ENCODE measurements at places on chromosomes 7 and 10.

- DNase-seq: no peak
Measured at GRCh38 chr10:58473976-58474375, 38.7 kb upstream of the BICC1 start.

- DNase-seq: no peak
Measured at GRCh38 chr7:20439416-20440185, 108.9 kb downstream of the ITGB8 start.

GRCh38 chr10:13120786-13121499 is 21.0 kb downstream of the OPTN start:
- DNase-seq: no peak

- no peak for DNase-seq
Measured at GRCh38 chr10:49446031-49446430, 50.1 kb upstream of the DRGX start.

DNA sequence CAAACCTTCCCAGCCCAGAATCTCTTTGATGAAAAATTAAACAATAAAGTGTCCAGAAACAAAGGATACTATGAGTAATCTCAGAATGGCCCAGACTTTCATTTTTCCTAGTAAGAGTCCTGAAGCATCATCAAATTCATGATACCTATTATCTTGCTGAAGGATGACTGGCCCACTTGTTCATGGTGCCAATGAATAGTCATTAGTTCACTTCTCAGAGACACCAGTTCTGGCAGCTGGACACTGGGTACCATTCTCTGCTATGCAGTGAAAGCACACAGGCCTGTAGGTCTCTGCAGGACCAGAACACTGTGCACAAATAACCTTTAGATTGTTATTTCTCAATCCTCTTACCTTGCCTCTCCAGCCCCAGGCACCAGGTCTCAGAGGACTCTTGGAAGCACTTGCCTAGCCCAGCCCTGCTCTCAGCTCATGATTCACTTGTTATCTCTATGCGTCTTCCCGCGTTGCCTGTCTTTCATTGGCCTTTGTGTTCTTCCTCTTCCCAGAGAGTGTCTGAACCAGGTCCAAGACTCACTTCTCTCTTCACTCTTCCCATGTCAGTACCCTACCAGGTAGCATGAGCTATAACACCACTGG is 98.1 kb upstream of the AGBL3 start:
- no peak for DNase-seq

DNA sequence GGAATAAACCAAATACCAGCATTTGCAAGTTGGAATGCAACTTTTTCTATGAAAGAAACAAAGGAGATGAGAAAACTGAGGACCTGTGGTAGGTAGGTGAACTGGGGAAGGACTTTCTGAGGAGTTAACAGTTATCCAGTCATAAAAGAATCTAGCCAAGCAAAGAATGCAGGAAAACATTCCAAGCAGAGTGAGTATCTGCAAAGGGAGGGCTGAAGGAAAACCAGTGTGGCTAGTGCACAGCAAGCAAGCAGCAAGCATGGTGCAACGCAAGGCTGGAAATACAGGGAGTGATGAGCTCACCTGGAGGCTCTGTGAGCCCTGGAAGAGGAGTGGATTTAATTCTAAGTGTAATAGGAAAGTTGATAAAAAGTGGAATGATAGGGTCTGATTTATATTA is 44.0 kb downstream of the RTKN2 start:
- DNase-seq: no peak

DNA sequence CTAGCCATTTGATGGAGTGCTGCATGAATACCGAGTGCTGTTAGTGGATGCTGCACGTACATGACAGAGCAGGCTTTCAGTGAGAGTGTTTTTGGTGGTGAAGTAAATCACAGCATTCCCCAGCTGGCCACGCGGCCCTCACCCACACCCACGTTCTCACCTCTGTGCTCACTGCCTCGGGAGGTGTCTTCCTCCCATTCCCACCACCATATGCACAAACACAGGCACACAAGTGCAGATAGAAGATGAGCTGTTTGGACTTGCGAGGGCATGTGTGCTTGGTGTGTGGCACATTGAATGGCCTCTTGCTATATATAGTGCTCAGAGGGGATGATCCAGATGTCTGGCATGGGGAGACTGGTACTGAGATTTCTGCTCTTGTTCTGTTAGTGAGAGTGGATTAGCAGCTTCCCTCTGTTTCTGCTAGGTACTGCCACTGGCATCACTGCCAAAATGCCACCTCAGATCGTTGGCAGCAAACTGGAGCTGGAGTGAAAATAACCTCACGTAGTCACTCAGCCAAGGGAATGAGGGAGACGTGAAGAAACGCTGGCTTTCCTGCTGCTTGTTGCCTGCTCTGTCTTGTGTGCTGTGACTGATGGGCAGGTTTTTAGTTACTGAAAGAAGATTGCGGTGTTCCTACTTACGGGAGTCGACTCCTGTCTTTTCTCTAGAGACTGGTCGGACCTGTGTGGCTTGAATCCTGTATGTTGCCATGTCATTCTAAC is 19.1 kb downstream of the DNAJB6 start:
- DNase-seq: no peak

GRCh38 chr7:101993311-101993710 is 175.9 kb downstream of the CUX1 start:
- no peak for DNase-seq

GRCh38 chr10:84076540-84077195 is 62.6 kb upstream of the GHITM start:
- no peak for DNase-seq

DNA sequence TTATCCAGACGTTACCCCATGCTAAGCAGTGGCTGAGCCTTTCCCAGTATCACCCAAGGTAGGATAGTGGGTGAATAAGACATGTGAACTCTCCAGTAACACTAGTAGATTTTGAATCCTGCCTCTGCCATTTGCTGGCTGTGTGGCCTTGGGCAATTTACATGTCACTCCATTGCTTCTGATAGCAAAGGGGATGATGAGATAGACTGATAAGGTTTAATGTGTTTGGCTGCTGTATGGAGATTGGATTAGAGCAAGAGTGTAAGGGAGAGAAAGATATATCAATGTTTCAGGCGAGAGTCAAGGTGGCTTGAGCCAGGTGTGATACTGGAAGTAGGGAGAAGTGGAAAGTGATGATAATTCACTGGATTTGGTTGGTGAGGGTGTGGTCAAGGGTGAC is 40.1 kb upstream of the EEPD1 start:
- DNase-seq: no peak

- no peak for DNase-seq
Measured at GRCh38 chr10:118832241-118832651, 77.5 kb upstream of the CACUL1 start.
